ENCODE measurements at places on chromosomes 4 and X. TPM values are rescaled to one million over a fixed set of nuclear protein-coding genes. Genes with fewer than 3 reads are reported as not detected.

The DTHD1 gene
- total RNA-seq: not detected

The ADGRG2 gene
- total RNA-seq: 0.11 TPM

The RNF128 gene
- total RNA-seq: not detected

The EVC2 gene
- 0.94 TPM for total RNA-seq

The OTC gene
- total RNA-seq: not detected

The NKX3-2 gene
- 2.8 TPM for total RNA-seq

The SLC49A3 gene
- total RNA-seq: not detected

The IL1RAPL2 gene
- not detected for total RNA-seq

The LAP3 gene
- total RNA-seq: 61.1 TPM

The CT45A10 gene
- total RNA-seq: not detected

The SRD5A3 gene
- total RNA-seq: 18.2 TPM

The AMER1 gene
- 3.4 TPM for total RNA-seq

The ALB gene
- total RNA-seq: not detected

The DACH2 gene
- total RNA-seq: not detected
